Mesothelial cell of epicardium (in vitro differentiated cells): ENCODE measurements at places on chromosomes 3 and 15.

- DNase-seq = no peak
Observed at GRCh38 chr3:116148881-116149851, 296.1 kb downstream of the LSAMP start.

DNA sequence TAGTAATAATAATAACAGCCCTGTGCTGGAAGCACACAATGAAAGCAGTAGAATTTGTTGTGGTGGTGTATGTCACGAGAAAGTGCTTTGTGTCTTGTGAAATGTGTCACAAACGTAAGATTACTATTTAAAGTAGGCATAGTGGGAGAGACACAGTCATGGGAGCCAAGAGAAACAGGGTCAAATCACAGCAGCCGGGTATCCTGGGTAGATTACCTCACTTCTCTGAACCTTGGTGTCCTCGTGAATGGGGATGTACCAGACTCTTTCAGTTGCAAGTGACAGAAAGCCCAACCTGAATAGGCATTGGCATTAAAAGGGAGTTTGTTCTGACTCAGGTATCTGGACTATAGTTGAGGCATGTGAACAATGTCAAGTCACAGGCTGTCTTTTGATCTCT lies 29.1 kb upstream of the SRGAP3 start:
- no peak for DNase-seq

DNA sequence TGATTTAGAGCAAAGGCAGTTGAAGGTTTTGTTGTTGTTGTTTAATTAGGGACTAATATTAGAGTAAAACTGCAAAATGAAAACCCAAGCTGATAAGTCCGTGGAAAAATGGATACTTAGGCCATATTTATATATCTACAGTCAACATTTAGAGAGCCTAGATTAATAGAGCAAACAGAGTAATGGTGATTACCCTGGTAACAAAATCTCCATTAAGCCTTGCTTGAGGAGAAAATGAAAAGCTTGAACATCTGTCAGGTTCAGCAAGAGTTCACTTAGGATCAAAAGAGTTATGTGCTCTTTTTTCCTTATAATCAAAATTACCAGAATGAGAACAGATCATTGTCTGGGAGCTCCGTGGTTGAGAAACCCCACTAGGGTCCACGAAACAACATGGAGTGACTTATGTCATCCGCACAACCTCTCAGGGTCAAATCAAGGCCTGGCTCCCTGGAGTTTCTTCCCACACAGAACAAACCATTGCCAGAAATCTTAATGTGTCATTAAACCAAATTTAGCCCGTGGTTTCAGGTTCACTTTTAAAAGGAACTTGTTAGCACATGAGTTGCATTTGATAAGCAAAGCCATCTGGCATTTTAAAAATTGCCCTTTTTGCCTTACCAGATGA lies 381.2 kb downstream of the GABRB3 start:
- DNase-seq = no peak

GRCh38 chr3:123099331-123100192 lies 32.7 kb downstream of the PDIA5 start:
- no peak for DNase-seq

- no peak for DNase-seq
Observed at GRCh38 chr3:15933439-15934139, 135.8 kb upstream of the ANKRD28 start.

- DNase-seq = no peak
Observed at GRCh38 chr3:54378184-54378583, 255.8 kb downstream of the CACNA2D3 start.

DNA sequence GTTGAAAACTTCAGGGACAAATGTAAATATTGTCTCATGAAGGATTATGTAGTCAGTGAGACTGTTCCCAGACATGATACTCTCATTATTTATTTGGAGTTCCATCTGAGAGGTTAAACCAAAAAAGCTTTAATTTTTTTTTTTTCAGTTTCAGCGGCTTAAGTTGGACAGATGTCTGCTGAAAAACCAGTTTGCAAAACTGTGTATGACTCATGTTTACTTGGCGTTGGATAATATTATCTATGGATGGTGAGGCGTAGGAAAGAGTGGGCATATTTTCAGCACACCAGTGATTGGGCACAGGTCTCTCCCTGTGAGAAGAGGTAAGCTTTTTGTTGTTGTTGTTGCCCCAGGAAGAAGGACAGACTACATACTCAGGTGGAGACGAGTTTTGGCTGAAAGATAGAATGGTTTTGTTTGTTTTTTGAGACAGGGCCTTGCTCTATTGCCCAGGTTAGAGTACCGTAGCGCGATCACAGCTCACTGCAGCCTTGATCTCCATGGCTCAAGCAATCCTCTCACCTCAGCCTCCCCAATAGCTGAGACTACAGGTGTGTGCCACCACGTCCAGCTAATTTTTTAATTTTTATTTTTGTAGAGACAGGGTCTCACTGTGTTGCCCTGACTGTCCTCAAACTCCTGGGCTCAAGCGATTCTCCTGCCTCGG lies 16.4 kb upstream of the ANXA2 start:
- DNase-seq = no peak

DNA sequence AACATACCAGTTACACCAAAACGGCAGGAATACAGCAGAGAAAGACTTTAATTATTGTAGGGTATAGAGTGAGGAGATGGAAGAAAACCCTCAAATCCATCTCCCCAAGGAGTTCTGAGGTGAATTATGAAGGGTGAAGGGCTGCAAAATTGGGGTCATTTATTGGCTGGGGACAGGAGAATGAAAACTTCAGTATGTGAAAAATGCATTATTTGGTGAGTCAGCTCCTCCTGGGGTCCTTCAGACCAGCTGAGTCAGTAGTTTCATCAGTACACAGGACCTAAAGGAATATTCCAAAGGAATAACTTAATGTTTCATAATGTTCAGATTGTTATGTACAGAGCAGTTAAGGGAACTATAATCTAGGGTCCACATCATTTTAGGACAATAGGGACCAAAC lies 566.0 kb downstream of the GBE1 start:
- DNase-seq = no peak

DNA sequence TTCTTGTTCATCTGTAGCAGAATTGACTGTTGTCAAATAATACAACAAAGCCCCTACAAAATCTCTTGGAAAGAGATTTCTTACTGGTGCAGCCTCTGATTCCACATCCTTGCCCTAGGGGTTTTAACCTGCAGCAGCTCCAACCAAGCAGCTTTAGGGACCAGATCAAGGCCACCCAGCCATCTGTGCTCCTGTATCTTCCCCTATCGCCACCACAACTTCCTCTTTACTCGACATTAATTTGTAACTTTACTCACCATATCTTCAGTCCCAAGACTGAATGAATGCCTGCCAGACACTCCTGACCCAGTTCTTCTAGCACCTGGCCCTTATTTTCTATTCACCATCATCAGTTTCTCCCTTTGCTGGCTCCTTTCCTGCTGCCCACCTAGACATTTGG lies 156.6 kb upstream of the IL12A start:
- DNase-seq = no peak

- no peak for DNase-seq
Observed at GRCh38 chr15:88710027-88710715, 71.4 kb downstream of the ISG20 start.

DNA sequence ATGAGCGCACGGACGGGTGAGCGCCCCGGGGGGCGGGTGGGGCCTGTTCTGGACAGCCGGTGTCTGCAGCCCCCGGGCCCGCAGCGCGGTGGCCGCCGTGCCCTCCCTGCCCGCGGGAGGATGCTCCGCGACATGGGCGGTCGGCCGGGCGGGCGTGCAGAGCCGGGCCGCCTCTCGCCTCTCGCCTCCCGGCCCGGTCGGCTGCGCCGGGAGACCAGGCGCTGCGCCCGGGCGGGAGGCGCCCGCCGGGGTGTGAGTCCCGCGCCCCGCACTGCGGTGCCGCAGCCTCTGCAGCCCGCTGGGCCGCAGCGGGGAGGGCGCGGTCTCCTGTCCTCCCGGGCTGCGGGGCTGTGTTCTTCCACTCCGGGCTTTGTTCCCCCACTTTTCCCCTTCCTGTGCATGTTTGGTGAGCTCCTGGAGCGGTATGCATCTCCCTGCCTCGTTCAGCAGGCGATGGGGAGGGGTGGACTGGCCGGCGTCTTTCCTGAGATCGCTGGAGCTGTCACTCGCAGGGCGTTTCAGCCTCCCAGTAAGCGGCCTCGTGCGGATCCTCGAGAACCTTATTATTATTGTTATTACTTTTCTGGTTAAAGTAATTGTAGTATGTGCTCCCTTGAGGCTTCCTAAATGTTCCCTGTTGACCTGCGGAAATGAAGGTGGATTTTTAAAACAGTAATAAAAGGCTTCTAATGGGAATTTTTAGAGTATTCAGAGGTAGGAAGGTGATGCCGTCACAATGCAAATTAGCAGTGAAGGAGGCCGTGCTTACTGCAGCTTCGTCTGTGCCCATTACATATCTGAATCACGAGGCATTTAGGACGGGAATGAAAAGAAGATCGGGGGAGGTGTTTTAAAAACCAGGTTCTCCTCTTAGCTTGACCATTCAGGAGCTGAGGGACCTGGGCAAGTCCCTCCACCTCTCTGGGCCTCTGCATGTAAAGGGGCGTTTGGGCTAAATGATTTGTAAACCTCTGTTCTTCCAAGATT lies 593 bp downstream of the TMOD2 start:
- no peak for DNase-seq

GRCh38 chr15:74378848-74379247 lies 11.4 kb upstream of the CYP11A1 start:
- no peak for DNase-seq

DNA sequence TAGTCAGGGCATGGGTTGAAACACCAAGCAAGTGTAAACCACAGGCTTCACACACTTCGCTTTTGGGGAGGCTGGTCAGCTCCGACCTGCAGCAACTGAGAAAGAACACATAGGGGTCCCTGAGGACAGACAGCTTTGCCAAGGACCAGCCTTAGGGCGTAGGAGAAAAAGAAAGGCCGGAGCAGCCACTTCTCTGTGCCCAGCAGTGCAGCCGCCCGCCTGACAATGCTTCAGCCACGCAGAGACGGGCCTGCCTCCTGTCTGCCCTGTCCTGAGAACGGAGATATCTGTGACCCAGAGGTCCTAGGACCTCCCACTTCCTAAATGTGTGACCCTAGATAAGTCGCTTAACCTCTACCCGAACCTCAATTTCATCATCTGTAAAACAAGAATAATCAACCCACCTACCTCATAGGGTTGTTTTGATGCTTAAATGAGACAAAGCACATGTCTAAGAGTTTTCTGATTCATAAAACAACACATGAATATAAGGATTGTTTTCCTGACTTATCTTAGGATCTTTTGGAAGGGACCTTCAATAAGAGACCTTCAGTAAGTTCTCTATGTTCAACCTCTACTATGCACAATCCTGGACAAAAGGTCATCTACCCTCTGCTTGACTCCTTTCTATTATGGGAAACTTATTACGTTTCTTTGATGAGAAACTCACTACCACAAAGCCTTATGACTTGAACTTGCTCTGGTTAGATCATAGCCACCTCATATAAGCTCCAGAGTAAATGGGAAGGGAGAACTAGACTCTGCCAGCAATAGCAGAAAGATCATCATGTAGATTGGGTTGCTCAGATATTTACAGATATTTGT lies 32.9 kb upstream of the RFTN1 start:
- no peak for DNase-seq

DNA sequence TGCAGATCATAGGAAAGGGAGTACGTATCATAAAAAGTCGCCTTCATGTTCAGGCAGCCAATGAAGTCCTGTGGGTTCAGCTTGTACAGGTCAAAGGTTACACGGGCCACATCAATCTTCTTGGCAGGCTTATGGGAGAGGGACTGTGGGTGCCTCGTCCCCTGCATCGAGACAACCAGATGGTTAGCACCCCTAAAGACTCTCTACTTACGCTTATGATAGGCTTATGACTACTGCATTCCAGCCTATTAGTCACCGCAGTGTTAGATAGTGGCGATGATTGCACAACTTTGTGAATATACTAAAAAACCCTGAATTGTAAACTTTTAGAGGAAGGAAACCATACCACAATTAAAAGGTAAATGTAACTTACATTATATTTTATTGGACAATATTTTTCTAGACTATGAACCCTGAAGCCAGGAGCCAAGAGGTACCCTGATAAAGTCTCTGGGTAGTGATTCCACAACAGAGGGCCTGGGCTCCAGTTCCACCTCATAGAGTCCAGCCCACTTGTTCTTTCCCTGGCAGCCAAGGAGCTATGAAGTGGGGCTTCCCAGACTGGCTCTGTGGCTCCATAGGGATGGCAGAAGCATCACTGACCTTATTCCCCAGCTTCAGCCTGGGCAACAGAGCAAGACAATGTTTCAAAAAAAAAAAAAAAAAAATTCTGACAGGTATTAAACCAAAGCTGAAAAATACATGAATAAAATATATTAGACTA lies 2.5 kb upstream of the FANCD2 start:
- no peak for DNase-seq

DNA sequence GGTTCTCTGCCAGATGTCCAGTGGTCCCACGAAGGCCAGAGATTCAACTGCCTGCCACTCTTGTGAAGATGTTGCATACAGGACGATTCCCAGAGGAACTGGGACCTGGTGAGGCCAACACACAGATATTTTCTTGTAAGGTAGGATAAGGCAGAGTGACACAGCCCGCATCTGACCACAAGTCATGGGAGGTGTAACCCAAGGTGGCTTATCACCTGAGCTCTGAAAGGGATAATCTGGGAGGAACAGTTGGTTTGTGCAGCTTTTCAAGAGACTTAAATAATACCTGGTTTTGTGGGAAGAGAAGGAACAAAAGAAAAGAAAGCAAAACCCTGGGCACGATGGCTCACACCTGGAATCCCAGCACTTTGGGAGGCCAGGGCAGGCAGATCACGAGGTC lies 39.8 kb upstream of the NR2F2 start:
- DNase-seq = no peak

GRCh38 chr3:193816656-193817311 lies 223.8 kb downstream of the OPA1 start:
- DNase-seq = peak; percentile 65

DNA sequence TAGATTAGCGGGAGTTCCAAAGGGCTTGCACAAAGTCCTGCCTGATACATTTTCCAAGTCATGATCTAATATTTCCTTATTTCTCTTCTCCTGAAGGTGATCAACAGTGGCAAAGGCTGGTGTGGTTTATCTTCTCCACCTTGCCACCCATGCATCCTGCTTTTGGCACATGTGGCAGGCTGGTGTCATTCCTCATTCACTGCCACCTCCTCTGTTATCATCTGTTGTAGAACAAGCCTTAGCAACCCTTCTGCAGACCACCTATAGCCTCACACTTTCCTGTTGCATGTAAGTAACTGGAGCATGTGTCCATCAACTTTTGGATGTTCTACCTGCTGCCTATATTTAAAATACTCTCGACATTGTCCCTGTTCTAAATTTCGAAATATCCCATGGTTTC lies 294.1 kb downstream of the ZBTB20 start:
- no peak for DNase-seq

GRCh38 chr3:66483006-66483405 lies 17.8 kb downstream of the LRIG1 start:
- no peak for DNase-seq

DNA sequence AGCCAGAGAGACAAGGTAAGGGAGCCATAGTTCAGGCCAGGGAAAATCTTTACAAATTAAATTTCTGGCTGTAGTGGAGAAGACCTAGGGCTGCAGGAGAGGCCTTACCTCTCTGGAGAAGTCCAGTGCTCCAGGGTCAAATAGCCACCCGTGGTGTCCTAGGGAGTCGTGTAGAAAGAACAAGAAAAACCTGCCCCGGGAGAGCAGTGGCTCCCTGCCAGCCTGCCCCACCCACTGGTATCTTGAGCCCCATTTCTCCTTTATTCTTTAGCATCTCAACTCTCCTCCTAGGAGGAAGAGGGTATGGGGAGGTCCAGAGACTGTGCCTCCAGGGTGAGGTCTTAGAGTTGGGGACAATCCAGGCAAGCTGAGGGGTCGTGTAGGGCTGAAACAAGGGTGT lies 32.1 kb upstream of the NTRK3 start:
- no peak for DNase-seq

- no peak for DNase-seq
Observed at GRCh38 chr3:12170207-12170606, 11.5 kb upstream of the TIMP4 start.

GRCh38 chr3:180358179-180358578 lies 243.8 kb upstream of the TTC14 start:
- DNase-seq = no peak
